ENCODE measurements at places on chromosomes 4 and X. TPM values are rescaled to one million over a fixed set of nuclear protein-coding genes. Genes with fewer than 3 reads are reported as not detected.

- DNase-seq, result no peak
Measured at GRCh38 chrX:154376774-154377173, 2.3 kb upstream of the EMD start.

- peak; percentile 8 for DNase-seq
Measured at GRCh38 chr4:169079942-169080827, 70.1 kb upstream of the CBR4 start.

- DNase-seq, result no peak
Measured at GRCh38 chr4:162841753-162842152, 324.9 kb downstream of the NAF1 start.

Gene ARMCX1
- 2.8 TPM for total RNA-seq

GRCh38 chr4:182306792-182307507 lies 63.7 kb downstream of the TENM3 start:
- no peak for DNase-seq

Gene PARM1
- total RNA-seq, result not detected

Gene NAT8L
- total RNA-seq, result not detected

Gene KLF8
- total RNA-seq, result 7.9 TPM

GRCh38 chr4:74624351-74625151 lies 169.8 kb downstream of the BTC start:
- DNase-seq, result no peak

DNA sequence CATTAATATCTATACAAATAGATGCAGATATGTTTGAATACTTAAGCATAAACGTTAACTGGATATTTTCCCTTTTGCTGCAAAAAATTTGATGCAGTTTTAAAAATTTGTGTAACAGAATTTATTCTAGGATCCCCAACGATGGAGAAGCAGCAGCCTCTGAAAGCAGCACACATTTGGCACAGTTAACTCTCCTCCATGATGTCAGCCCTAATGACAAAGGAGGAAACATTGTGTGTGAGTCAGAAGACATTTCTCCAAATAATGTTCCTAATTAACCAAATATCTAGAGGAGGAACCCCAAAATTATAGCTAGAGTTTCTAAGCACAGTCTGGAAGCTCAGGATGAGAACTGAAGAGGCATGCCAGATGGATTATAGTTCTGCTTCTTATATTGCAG lies 281.9 kb upstream of the MAD2L1 start:
- DNase-seq, result no peak

DNA sequence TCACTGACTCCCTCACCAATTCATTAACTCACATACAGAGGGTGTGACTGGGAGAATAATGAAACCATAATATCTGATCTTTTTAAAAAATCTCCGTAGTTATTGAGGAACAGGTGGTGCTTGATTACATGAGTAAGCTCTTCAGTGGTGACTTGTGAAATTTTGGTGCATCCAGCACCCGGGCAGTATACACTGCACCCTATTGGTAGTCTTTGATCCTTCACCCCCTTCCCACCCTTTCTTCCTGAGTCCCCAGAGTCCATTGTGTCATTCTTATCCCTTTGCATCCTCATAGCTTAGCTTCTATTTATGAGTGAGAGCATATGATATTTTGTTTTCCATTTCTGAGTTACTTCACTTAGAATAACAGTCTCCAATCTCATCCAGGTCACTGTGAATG lies 1143.8 kb downstream of the PCDH19 start:
- no peak for DNase-seq

DNA sequence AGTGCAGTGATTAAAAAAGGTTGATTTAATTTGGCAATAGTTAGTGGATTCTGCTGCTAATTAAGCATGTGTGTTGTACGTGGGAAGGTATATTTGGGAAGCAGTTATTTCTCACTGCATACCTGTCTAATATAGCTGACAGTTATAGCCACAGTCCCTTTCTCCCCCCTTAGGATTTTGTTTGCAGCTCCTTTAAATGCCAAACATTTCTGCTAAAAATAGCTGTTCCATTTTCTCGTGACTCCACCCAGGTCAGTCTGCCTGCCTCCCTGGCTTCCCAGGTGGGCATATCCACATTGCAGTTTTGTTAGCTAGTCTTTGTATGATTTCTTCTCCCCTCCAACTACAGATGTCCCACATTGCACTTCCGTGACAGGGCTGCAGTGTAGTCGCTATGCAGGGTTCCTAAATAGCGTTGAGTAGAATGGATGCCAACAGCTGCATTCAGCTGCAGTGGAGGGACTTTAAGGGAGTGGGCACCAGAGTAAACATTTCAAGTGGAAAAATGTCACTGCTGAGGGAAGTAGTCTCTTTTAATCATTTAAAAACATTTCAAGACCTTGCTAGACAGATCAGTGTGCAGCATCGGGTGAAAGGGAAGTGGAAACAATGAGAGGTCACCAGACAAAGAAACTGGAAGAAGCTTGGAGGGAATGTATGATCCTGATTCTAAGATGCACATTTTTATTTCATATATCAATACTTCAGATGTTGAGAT lies 326.3 kb downstream of the RAPGEF2 start:
- DNase-seq, result no peak

- DNase-seq, result no peak
Measured at GRCh38 chrX:73448379-73448778, 1.5 kb downstream of the CDX4 start.

- no peak for DNase-seq
Measured at GRCh38 chr4:17535242-17535641, 20.3 kb downstream of the CLRN2 start.

- DNase-seq, result no peak
Measured at GRCh38 chr4:108954880-108955279, 192.0 kb upstream of the ETNPPL start.

DNA sequence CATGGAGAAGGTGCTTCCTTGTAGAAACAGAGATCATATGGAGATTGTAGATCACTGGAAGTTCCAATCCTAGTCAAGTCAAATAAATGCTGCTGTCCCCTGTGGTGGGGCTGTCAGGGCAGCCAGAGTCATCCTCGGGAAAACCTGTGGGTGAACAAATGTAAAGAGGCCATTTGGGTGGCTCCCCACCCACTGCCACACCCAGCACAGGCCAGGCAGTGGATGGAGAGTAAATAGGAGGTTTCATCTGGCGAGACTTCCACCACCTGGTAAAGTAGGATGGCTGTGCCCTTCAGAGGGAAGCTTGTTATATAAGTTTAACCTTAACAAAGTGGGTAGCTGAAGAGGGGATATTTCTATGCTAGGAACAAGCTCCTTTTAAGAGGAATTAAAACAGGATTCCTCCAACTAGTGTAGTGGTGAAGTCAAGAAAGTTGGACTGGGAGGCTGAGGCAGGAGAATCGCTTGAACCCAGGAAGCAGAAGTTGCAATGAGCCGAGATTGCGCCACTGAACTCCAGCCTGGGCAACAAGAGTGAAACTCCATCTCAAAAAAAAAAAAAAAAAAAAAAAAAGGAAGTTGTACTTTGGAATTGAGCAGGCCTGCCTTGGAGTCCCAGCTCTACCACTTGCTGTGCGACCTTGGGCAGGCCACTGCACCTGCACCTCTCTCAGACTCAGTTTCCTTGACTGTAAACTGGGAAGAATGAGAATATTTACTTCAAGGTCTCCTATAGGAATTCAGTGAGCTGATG lies 273.7 kb downstream of the PTTG2 start:
- no peak for DNase-seq

Gene SSX3
- total RNA-seq, result not detected

GRCh38 chr4:105843941-105844340 lies 51.3 kb upstream of the NPNT start:
- DNase-seq, result no peak

GRCh38 chrX:6049132-6049531 lies 179.5 kb downstream of the NLGN4X start:
- DNase-seq, result no peak

Gene TLR6
- total RNA-seq, result 3.7 TPM

DNA sequence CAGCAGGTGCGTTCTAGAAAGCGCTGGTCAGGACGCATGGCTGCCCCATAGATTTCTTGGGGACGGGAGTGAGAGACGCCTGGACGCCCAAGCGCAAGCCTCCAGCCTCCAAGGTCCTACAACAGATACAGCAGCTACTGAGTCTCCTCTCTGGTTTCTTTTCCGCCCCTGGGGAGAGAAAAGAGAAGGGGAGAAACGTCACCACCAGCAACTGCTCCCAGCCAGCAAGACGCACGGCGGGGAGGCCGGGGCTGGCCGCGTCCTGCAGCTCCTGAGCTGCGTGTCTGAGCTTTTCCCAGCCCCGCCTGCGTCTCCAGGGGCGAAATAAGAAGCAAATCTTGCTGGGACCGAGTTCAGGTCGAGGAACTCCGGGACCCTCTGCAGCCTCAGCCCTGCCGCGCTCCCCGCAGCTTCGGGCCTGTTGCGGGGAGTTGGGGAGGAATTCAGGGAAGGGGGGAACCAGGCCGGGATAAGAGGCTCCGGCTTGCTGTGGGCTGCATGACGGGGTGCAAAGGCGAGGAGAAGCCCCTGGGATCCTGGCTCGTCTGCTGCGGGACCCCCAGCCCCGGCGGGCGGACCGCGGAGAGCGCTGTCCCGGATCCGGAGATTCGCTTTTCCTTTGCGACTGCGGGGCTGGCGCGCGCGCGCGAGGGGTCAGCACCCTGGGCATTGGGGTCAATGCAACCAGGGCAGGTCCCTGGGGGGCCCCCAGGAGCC lies 6.8 kb upstream of the SHOX start:
- DNase-seq, result no peak

DNA sequence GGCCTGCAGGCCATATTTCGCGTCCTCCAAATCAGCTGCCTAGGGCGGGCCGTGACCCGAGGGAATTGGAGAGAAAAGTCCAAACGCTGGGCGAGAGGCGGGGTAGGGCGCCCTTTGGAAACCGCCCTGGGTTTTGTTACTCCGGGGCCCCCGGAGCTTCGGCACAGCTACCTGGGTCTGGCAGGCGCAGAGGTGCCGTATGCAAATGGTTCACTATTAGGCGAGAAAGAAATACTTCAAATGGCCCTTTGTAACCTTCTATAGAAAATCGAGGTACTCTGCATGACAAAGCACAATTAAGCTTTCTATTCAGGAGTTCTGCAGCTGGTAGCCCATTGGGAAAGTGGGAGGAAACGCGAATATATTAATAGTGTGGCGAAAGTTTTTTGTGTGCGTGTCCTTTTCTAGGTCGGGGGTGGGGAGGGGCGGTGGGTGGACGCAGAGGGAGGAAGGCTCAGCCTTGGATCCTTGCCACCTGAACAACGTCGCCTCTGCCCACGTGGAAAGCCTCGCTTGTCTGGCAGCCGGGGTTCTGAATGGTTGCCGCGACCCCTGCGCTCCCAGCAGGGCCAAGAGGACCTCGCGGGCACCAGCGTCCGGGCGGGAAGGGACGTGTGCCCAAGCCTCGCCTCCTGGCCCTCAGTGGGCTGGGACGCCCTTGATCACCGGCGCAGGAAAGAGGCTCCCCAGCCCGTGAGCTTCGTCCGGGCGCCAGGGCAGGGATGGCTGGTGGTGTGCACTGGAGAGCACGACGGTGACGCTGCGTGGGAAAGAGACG lies 9.5 kb downstream of the GSX2 start:
- no peak for DNase-seq

Gene SSX2B
- total RNA-seq, result not detected

- no peak for DNase-seq
Measured at GRCh38 chr4:82050796-82051195, 323.0 kb downstream of the HNRNPD start.

Gene SCLT1
- 27.1 TPM for total RNA-seq

- DNase-seq, result no peak
Measured at GRCh38 chrX:38941675-38942074, 140.4 kb downstream of the MID1IP1 start.

Gene GAGE1
- total RNA-seq, result not detected

DNA sequence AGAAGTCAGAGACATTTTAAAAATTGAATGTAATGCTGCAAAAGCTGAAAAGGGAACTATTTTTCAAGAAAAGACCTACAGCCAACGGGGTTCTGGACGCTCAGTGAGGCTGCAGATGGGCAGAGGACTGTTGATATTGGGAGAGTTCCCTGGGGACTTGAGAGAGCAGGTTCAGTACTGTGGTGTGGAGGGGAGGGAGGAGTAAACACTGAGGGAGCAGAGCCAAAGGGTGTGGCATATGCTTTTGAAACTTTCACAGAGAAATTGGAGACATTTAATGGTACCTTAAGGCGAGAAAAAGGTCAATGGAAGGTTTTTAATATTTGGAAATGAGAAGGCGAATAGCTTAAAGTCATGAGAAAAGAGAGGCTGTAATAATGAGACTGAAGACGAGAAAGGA lies 62.2 kb upstream of the GPM6A start:
- DNase-seq, result no peak

GRCh38 chr4:70885174-70885573 lies 17.0 kb upstream of the MOB1B start:
- DNase-seq, result no peak

DNA sequence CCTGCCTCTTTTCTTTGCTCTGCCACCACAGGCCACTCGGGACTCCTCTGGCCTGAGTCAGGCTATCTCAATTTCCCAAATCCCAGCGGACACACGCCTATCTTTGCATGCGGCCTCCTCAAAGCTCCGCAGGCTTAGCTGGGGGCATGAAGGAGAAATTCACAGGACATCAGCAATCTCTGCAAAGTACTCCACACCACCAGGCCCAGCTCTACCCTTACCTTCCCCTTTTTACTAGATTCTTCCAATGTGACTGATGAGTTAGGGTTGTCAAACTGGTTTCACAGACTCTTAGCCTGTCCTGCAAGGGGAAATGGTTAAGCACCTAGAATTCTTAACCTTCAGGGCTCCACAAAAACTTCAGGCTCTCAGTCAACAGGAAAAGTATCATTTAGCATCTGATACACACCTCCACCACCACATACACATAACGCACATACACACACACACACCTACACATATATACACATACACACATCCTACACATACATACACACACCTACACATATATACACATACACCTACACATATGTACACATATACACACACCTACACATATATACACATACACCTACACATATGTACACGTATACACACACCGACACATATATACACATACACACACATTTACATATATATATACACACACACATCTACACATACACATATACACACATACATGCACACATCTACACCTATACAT lies 349.1 kb downstream of the ANK2 start:
- DNase-seq, result no peak

- no peak for DNase-seq
Measured at GRCh38 chr4:134807231-134807745, 605.7 kb upstream of the PABPC4L start.

Gene MTNR1A
- not detected for total RNA-seq

Gene SPATA4
- 0.16 TPM for total RNA-seq

DNA sequence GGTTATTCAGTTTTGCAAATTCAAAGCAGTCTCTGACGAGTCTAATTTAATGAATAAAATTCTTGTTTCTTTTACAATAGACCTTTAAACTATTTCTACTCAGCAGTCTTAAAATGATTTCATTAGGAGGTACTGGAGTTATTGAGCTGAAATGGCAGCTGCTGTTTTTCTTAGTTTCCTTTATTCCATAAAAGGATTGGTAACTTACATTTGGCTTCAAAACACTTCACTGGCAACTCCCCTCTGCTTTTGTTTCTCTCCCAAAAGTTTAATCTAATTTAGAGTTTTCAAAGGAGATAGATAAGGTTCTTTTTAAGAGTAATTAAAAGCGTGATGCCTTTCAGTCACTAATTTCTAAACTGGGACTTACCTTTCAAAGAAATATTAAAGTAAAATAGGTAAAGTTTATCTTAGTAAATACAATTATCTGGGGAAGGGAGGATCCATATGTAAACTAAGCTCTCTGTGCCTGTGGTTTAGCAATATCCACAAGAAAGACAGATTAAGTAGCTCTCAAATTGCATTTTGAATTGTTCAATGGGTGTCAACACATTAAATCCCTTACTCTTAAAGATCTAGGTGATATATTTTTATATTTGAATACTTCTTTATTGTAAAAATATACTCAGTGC lies 17.1 kb upstream of the PCDH10 start:
- DNase-seq, result no peak

- DNase-seq, result no peak
Measured at GRCh38 chrX:26558719-26559386, 342.9 kb downstream of the MAGEB5 start.

GRCh38 chr4:141416219-141416618 lies 195.5 kb downstream of the ZNF330 start:
- DNase-seq, result no peak

Gene TMSB15A
- total RNA-seq, result 0.51 TPM
